ENCODE measurements at places on chromosomes 3 and 15.

DNA sequence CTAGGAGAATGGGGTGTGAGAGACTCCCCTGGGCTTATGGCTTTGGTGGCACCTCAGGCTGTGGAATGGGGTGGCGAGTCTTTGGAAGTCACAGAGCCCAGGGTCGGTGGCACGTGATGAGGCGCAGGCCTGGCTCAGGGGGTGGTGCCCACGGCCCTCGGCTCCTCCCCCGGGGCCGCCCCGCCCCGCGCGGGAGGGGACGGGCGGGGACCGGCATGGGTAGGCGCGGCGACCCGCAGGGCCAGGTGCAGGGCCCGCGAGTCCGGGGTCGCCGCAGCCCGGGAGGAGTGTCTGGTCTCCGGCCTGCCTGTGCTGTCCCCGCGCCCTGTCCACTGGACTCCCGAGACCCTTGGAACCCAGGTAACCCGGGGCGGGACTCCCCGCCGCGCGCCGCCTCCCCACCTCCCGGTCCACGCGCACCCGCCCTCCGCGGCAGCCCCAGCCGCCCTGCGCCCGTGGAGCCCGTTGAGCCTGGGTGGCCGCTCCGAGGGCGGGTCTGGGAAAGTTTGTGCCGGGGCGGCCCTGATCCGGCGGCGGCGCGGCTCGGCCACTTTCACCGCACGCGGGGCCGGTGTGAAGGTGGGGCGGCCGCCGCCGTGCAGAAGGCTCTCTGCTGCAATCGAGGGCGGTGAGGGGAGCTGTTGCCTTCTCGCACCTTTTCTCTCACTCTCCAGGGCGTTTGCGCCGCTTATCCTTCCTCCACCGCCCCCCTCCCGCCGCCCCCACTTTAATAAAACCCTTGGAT, at the start of gene PAQR5:
Gene PAQR5 (plus strand): TSS at position 216 of the 745 bp plus-strand sequence. CDS start 61,169 bp downstream, outside the sequence.
- DNase-seq = no peak

DNA sequence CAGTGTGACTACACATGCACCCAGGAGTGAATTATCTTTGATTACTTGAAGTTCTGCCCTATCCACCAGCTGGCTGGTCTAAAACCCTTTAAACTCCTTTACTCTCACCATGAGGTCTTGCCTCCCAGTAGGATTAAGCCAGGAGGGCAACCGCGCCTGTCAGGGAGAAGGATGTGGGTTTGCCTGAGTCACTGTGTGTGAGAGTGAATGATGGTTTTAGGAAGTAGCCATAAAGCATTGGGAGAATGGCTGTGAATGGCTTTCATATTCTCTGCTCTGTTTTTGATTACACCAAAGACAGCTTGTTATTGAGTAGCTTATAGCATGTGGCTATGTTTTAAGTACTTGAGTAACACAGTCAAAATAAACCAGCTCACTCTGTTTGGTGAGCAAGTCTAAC, 637.7 kb upstream of the TBL1XR1 start:
- no peak for DNase-seq

- DNase-seq = no peak
Observed at GRCh38 chr15:89928421-89928820, 15.7 kb upstream of the ARPIN start.

GRCh38 chr3:39718674-39719595, 90.5 kb upstream of the MYRIP start:
- DNase-seq = no peak

GRCh38 chr3:53833700-53834099, 12.5 kb downstream of the CHDH start:
- DNase-seq = no peak

GRCh38 chr15:79436037-79436780, 4.1 kb downstream of the MINAR1 start:
- no peak for DNase-seq

- DNase-seq = no peak
Observed at GRCh38 chr3:186540835-186541226, 3.3 kb downstream of the CRYGS start.
